ENCODE measurements at places on chromosomes 16 and 17. TPM values are rescaled to one million over a fixed set of nuclear protein-coding genes. Genes with fewer than 3 reads are reported as not detected.

SPNS3 gene
- total RNA-seq: not detected

CES4A gene
- total RNA-seq: 2.6 TPM

- H3K4me1 ChIP-seq: peaks cover 12% of the 10 kb centered on the region
- no peak overlapping the region for H3K4me3 ChIP-seq
- no peaks in the 10 kb centered on the region for H3K27me3 ChIP-seq
Measured at GRCh38 chr17:15432807-15433611, 34.4 kb downstream of the CDRT4 start.

GRCh38 chr17:9839433-9839832, 13.7 kb downstream of the GLP2R start:
- H3K27ac ChIP-seq: peak overlapping the region; percentile 19
- H3K27me3 ChIP-seq: no peaks in the 10 kb centered on the region
- DNase-seq: no peak
- peaks cover 2% of the 10 kb centered on the region for H3K36me3 ChIP-seq
- H3K4me1 ChIP-seq: peaks cover 86% of the 10 kb centered on the region

GRCh38 chr17:49407981-49408501, 6.6 kb downstream of the PHB1 start:
- peaks cover 46% of the 10 kb centered on the region for H3K36me3 ChIP-seq
- no peaks in the 10 kb centered on the region for H3K27me3 ChIP-seq
- peak overlapping the region; percentile 2 for H3K27ac ChIP-seq
- H3K4me3 ChIP-seq: no peak overlapping the region
- DNase-seq: no peak

All from chondrocyte (in vitro differentiated cells).